ENCODE measurements at places on chromosomes 6 and 20.

DNA sequence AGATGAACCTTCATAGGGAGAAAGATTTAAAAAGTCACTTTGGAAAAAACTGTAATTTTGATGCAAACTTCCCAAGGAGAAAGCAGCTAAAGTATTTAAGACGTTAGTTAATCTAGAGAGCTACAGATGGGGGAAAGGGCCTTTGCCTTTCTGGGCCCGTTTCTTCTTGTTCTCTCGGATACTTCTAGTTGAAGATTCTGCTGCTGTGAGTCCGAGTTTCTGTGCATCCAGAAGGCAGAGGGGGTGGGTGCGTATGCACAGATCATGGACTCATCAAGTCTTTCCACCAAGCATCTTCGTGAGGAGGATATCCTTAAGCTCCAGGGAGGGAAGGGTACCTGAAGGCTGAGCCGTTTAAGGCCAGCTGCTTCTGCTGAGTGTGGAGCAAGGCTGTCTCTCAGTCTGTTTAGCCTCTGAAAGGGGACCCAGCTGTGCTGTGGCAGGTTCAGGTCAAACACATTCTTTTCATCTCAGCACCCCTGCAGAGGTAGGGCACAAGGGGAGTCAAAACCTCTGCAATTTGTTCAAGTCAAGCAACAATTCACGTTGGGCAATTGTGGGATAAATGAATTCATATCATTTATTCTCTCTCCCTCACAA lies 4.3 kb downstream of the LAMP5 start:
- DNase-seq = no peak

DNA sequence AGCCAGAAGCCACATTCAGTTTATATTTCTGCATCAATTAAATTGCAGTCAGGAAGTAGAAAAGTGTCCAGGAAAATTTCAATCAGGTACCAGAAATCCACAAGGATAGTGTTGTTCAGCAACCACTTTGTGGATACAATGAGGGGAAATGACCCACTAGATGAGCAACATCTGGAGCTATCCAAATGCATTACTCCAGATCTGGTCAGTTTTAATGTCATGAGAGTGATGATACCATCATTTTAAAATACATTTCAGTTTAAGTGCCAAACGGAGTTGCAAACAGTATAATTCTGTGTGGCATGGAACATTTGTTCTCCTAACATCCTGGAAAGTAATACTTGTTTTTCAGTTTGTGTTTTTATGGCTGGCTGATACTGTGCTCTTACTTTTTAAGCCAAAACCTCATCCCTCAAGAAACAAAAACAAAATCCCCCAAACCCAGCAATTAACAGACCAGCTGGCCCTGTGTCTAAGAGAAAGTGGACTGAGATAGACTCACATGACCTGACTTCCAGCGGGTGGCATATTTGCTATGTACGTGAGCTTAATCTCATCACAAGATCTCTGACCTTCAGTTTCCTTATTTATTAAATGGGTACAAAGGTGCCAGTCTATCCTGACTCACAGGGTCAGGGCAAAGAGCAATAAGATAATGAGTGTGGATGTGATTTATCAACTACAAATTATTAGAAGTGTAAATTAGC lies 58.8 kb upstream of the CNKSR3 start:
- no peak for DNase-seq

GRCh38 chr6:133568970-133569889 lies 319.7 kb upstream of the TCF21 start:
- no peak for DNase-seq

DNA sequence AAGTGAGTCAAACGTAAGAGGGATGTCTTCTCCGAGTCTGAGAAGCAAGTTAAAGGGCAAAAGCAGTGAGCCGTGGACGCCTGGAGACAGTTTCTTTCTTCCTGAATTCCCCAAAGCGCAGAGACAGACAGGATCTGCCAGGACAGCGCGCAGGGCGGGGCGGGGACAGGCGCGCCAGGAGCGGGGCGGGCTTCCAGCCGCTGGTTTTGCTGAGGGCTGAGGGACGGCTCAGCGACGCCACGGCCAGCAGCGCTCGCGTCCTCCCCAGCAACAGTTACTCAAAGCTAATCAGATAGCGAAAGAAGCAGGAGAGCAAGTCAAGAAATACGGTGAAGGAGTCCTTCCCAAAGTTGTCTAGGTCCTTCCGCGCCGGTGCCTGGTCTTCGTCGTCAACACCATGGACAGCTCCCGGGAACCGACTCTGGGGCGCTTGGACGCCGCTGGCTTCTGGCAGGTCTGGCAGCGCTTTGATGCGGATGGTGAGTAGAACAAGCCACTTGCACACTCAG lies at the start of gene SCGN:
SCGN (plus strand) TSS at position 209 of the 509 bp plus-strand sequence; CDS start at position 398, 189 bp downstream.
- DNase-seq = peak; percentile 5

GRCh38 chr6:75076009-75076408 lies 129.8 kb downstream of the COL12A1 start:
- DNase-seq = no peak

- no peak for DNase-seq
Measured at GRCh38 chr6:32436186-32436585, 3.5 kb upstream of the HLA-DRA start.

GRCh38 chr6:17334265-17334664 lies 53.1 kb downstream of the RBM24 start:
- no peak for DNase-seq

GRCh38 chr6:117344444-117345291 lies 79.3 kb downstream of the VGLL2 start:
- DNase-seq = no peak

GRCh38 chr20:59945731-59946130 lies 5.5 kb downstream of the FAM217B start:
- no peak for DNase-seq

DNA sequence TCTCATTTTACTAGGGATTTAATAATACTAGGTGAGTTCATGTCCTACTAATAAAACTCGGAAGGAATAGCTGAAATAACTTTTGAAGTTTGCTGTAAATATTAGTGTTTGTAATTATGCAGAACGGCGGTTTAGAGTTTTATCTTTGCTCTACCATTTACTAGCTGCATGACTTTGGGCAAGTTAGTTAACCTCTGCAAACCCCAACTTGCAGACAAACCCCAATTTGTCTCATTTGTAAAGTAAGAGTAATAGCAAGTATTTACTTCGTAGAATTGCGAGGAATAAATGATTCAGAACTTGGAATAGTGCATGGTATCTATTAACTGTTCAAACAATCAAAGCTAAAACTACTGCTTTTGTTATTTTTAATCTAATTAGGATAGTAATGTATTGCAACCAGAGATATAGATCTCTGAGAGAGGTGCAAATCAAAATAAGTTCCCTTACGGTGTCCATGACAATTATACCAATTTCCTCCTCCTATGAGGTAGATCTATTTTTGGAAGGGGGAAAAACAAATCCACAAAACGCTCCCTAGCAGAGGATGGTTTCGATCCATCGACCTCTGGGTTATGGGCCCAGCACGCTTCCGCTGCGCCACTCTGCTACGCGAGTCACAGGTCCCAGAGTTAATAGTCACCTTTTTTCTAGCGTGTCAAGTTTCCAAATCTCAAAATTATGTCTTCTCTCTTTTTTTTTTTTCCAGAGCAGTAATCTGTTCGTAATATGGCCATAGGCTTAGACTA lies 35.1 kb upstream of the BTN3A2 start:
- DNase-seq = no peak

- DNase-seq = no peak
Measured at GRCh38 chr6:116387374-116387773, 16.6 kb downstream of the DSE start.

- no peak for DNase-seq
Measured at GRCh38 chr6:42530751-42531150, 33.1 kb upstream of the UBR2 start.

DNA sequence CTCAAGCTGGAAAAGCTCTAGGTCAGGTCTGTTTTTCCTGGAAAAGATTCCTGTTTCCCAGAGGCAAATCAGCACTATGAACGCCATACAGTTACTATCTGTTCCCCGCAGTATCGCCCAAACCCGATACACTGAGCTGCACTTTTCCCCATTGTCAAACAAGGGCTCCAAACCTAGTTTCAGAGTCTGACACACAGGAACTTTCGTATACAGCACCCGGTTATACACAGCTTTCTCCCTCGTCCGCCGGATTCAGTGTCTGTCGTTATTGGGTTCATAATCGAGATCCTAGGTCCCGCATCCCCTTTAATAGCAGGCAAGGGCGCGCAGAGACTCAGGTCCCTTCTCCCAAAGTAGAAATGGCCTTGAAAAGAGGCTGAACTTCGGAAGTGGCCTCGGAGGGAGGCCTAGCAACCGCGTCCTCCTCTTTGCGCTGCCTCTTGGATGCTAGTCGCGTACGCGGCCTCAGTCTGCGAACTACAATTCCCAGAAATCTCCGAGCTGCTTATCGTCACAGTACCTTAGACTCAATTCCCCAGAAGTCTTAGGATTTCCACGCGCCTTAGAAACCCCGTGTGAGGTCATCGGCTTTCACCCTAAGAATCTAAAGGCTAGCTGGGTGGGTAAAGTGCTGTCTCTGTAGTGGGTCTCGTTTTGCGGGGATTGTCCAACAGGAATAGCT lies 34.2 kb downstream of the ZNF391 start:
- no peak for DNase-seq

- peak; percentile 48 for DNase-seq
Measured at GRCh38 chr6:6610031-6610591, 21.6 kb downstream of the LY86 start.

GRCh38 chr20:48919882-48920526 lies 1.5 kb upstream of the ARFGEF2 start:
- no peak for DNase-seq
